ENCODE measurements at places on chromosomes 5 and 9. TPM values are rescaled to one million over a fixed set of nuclear protein-coding genes. Genes with fewer than 3 reads are reported as not detected.

GRCh38 chr5:42993516-42994245, 46.4 kb downstream of the ANXA2R start:
- H3K4me3 ChIP-seq, result peak overlapping the region; percentile 95
- peaks cover 30% of the 10 kb centered on the region for H3K4me1 ChIP-seq
- no peaks in the 10 kb centered on the region for H3K27me3 ChIP-seq
- DNase-seq, result peak; percentile 67

- no peak for DNase-seq
- no peaks in the 10 kb centered on the region for H3K36me3 ChIP-seq
- H3K27me3 ChIP-seq, result no peaks in the 10 kb centered on the region
- no peak within 1 kb of the TSS for H3K27ac ChIP-seq
Observed at GRCh38 chr9:124257844-124258606, at the start of gene NEK6. NEK6 (plus strand) TSS chr9:124257949; CDS start chr9:124301965, 44,016 bp downstream.

DNA sequence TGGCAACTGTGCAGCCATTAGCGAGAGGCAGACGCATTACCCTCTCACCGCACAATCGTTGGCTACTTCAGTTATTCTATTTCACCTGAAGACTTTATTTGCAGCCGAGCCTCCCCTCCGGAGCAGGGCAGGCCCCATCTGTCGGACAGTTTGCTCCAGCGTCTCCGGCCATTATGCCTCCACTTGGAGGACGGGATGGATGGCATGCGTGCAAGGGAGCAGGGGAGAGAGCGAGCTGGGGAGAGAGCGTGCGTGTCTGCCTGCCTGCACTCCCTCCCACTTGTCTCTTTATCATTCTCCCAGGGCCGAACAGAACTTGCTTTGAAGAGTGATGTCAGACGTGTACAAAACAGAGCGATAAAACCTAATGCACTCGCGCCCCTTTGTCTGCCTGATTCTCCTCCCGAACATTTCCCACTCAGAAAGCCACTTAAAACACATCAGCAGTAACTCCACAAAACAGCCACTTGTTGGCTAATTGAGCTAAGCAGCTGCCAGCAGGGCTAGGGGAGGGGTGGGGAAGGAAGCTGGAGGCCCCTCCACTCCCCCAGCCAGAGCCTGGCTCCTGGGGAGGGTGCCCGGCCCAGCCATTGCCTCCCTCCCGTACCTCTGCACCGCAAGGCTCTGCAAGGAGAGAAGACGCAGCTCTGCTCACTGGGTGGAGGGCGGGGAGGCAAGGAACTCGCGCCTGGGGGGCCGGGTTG, 43.4 kb upstream of the FUBP3 start:
- H3K4me3 ChIP-seq, result no peak overlapping the region
- no peak overlapping the region for H3K27ac ChIP-seq

- H3K27ac ChIP-seq, result no peak overlapping the region
- H3K27me3 ChIP-seq, result no peaks in the 10 kb centered on the region
- H3K4me3 ChIP-seq, result no peak overlapping the region
- DNase-seq, result no peak
- no peaks in the 10 kb centered on the region for H3K36me3 ChIP-seq
- H3K4me1 ChIP-seq, result no peaks in the 10 kb centered on the region
Observed at GRCh38 chr5:91885291-91886265, 502.5 kb upstream of the ARRDC3 start.

DNA sequence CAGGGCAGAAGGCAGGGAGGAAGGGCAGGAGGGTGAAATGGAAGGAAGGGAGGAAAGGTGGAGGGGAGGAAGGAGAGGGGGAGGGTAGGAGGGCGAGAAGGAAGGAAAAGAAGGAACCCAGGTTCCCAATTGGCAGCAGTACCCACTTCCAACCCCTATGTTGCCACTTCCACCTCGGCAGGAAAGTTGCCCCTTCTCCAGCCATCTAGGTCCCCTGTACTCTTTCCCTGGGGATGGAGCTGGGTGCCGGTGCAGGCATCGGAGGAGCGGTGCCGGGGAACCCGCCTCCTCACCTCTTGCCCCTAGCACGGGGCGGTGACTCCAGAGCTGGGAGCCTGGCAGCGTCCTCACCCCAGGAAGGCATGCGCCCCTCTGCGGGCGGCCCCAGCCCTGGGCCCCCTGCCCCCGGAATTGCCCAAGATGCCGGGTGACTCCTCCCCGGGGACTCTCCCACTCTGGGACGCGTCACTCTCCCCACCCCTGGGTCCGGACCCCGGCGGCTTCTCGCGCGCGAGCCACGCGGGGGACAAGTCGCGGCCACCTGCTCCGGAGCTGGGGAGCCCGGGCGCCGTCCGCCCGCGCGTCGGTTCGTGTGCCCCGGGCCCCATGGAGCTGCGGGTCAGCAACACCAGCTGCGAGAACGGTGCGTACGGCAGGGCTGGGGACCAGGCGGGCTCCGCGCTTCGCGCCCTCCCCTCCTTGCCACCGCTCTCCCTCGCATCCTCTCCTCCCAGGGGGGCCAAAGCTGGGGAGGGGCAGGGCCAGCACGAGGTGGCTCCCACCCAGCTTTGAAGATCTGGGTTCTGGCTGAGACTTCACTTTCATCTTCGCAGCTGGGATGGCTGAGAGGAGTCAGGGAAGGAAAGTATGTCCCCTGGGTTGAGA, at the start of gene NIPAL4:
Gene NIPAL4, plus strand, starts transcription at position 499 of the 885 bp plus-strand sequence. Its CDS starts 108 bp downstream, at position 607.
- no peak for DNase-seq
- no peaks in the 10 kb centered on the region for H3K4me1 ChIP-seq
- peak within 1 kb of the TSS; percentile 50 for H3K4me3 ChIP-seq

GRCh38 chr5:76144513-76145274, 61.5 kb downstream of the SV2C start:
- H3K27ac ChIP-seq, result no peak overlapping the region
- DNase-seq, result no peak
- H3K4me3 ChIP-seq, result no peak overlapping the region
- no peaks in the 10 kb centered on the region for H3K4me1 ChIP-seq
- H3K27me3 ChIP-seq, result no peaks in the 10 kb centered on the region

DNA sequence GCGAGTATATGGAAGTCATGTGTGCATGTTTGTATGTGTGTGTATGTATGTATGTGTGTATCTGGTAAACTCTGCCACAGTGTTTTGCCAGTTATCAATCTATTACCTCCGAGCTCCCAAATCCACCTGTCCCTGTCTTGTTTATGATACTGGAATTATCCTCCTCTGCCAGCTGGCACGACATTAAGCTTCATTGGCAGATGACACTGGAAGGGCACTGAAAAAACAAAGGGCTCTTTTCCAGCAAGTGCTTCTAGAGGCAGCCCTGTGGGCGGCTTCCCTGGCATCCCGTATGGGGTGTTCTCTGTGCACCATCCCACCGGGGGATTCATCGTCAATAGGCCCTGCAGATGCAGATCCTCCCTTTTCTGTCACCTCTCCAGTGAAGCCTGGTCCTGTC, 221.5 kb downstream of the MSX2 start:
- H3K27ac ChIP-seq, result no peak overlapping the region
- no peak overlapping the region for H3K4me3 ChIP-seq
- H3K36me3 ChIP-seq, result no peaks in the 10 kb centered on the region
- no peak for DNase-seq
- peaks cover 3% of the 10 kb centered on the region for H3K27me3 ChIP-seq

DNA sequence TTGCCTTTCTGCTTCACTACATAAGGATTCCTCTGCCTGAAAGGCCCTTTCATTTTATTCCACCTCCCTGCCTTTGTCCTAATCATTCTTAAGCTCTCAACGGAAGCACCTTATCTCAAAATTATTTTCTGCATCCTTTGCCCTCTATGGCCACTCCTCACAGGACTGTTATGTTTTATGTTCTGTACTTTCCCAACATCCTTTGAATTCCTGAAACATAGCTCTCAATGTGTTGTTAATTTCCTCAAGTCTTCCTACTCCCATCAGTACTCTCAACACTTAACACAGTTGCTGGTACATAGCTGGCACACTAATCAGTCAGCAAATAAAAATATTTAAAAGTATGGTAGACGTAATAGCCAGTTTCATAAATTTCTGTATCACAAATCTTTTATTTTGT, 193.0 kb downstream of the RFX3 start:
- no peaks in the 10 kb centered on the region for H3K27me3 ChIP-seq
- no peak overlapping the region for H3K27ac ChIP-seq
- H3K4me3 ChIP-seq, result no peak overlapping the region
- no peak for DNase-seq
- no peaks in the 10 kb centered on the region for H3K36me3 ChIP-seq

DNA sequence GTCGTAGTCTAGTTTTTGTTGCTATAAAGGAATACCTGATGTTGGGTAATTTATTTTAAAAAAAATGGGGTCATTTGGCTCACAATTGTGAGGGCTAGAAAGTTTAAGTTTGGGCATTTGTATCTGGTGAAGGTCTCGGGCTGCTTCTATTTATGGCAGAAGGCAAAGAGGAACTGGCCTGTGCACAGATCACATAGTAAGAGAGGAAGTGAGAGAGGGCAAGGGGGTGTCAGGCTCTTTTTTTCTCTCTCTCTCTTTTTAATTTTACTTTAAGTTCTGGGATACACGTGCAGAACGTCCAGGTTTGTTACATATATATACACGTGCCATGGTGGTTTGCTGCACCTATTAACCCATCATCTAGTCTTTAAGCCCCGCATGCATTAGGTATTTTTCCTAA, 453.3 kb downstream of the DIRAS2 start:
- no peak for DNase-seq
- no peaks in the 10 kb centered on the region for H3K27me3 ChIP-seq
- H3K27ac ChIP-seq, result no peak overlapping the region
- no peaks in the 10 kb centered on the region for H3K4me1 ChIP-seq
- no peaks in the 10 kb centered on the region for H3K36me3 ChIP-seq

GRCh38 chr5:58244819-58245475, 214.9 kb downstream of the PLK2 start:
- H3K4me3 ChIP-seq, result no peak overlapping the region
- no peaks in the 10 kb centered on the region for H3K36me3 ChIP-seq
- no peak overlapping the region for H3K27ac ChIP-seq

GRCh38 chr5:177111720-177112394, 21.7 kb upstream of the NSD1 start:
- DNase-seq, result peak; percentile 62
- no peak overlapping the region for H3K27ac ChIP-seq
- no peaks in the 10 kb centered on the region for H3K27me3 ChIP-seq
- H3K4me1 ChIP-seq, result no peaks in the 10 kb centered on the region

DNA sequence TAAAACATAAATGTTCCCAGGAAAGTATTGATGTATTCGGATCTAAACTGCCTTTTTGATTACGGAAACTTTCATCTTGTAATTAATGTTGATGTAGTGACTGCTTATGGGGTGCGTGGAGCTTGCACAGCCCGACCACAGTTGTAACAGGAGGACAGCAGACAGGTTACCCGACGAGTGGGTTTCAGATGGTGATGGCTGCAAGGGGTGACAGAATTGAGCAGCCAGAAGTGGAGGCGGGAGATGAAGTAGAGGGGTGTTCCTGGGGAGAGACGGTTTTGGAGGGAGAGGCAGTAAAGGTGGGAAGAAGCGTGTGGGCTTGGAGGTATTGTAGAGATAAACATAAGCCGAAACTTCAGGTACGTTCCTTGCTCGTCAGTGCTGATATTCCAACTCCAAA, 5.8 kb downstream of the CEP72 start:
- no peaks in the 10 kb centered on the region for H3K27me3 ChIP-seq
- peaks cover 17% of the 10 kb centered on the region for H3K36me3 ChIP-seq
- no peak for DNase-seq

DNA sequence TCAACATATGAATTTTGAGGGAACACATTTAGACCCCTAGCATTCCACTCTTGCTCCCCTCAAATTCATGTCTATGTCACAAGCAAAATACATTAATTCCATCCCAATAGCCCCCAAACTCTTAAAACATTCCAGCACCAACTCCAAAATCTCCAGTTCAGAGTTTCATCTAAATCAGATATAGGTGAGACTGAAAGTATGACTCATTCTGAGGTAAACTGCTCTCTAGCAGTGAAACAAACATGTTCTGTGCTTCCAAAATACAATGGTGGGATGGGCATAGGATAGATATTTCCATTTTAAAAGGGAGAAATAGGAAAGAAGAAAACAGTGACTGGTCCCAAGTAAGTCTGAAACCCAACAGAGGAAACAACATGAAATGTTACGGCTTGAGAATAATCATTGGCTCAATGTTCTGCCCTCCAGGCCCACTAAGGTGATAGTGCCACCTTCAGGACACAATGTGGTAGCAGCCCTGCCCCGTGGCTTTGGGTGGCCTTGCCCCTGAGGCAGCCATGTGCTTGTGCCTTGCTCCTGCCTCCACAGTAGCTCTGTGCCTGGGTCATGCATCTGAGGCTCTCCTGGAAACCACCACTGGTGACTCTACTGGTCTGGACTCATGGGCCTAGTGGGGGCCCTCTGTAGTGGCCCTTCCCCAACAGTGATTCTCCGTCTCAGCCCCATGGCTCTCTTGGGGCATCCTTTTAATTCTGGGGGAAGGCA, 36.4 kb upstream of the IPPK start:
- no peak overlapping the region for H3K4me3 ChIP-seq
- DNase-seq, result no peak
- peaks cover 21% of the 10 kb centered on the region for H3K36me3 ChIP-seq
- H3K27ac ChIP-seq, result no peak overlapping the region

The OMD gene
- total RNA-seq, result not detected

The IFNB1 gene
- not detected for total RNA-seq

The PLAC8L1 gene
- 1.4 TPM for total RNA-seq
